ENCODE measurements at places on chromosomes 7 and 10. TPM values are rescaled to one million over a fixed set of nuclear protein-coding genes. Genes with fewer than 3 reads are reported as not detected.

TET1 gene
- total RNA-seq: 2.4 TPM

PHYH gene
- 16.5 TPM for total RNA-seq

DNA sequence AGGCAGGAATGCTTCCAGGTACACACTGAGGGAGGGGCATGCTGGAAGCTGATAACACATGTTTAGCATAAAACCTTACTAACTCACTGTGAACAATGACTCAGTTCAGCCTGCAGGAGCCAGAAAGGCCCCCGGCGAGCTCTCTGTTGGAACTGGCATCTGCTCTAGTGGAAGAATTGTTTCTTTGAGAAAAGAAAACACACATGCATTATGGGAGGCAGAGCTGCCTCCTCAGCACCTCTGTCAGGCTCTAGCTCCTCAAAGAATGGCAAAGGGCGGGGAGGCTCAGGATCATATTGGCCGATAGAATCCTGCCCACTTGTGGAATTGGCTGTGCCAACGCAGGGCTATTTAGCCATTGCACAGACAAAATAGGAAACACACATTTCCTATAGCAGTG lies 338.3 kb downstream of the CXCL12 start:
- H3K36me3 ChIP-seq: no peaks in the 10 kb centered on the region
- H3K4me1 ChIP-seq: no peaks in the 10 kb centered on the region
- peaks cover 59% of the 10 kb centered on the region for H3K27me3 ChIP-seq

DNA sequence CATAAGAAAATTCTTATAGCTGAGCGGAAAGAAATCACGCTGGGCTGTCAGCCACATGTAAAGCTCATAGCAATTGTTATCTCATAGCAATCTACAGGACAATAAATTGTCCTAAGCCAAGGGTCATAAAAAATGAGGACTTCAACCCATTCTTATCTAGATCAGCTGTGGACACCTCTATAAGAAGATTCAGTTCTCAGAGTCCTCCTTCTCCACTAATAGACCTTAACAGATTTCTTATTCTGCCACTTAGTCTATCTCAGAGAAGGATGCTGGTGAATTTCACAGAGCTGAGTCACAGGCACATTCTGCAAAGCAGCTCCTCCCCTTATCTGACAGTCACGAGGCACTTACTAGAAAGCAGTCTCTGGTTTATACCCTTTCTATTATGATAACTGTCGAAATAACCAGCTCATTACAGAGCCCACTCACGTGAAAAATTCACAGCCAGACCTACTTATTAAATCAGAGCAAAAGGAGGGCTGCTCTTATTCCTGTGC lies 185.3 kb upstream of the PCLO start:
- no peak overlapping the region for H3K27ac ChIP-seq
- no peak overlapping the region for H3K4me3 ChIP-seq
- H3K36me3 ChIP-seq: no peaks in the 10 kb centered on the region
- no peaks in the 10 kb centered on the region for H3K4me1 ChIP-seq
- H3K27me3 ChIP-seq: no peaks in the 10 kb centered on the region

DNA sequence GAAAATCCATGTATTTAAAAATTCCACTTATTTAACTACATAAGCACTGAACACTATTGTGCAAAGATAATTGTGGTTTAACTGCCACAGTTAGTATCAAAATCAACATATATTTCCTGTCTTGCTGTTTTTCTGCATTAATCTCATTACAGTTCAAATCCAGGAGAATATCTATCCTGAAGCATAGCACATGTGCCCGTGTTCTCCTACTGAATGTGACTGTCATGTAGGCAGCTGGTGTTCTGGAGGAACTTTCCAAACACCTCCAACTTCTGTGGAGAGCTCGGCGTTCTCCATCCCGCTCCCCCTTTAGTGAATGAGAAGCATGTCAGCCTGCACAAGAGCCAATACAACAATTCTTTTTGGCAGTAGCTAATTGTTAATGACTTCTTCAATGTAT lies 76.4 kb upstream of the IKZF1 start:
- H3K4me1 ChIP-seq: no peaks in the 10 kb centered on the region
- H3K4me3 ChIP-seq: no peak overlapping the region
- H3K36me3 ChIP-seq: no peaks in the 10 kb centered on the region
- no peak overlapping the region for H3K27ac ChIP-seq

GRCh38 chr7:27946351-27946750 lies 206.4 kb downstream of the TAX1BP1 start:
- H3K27me3 ChIP-seq: no peaks in the 10 kb centered on the region
- no peak for DNase-seq
- no peaks in the 10 kb centered on the region for H3K4me1 ChIP-seq
- H3K27ac ChIP-seq: no peak overlapping the region
- no peak overlapping the region for H3K4me3 ChIP-seq

GRCh38 chr10:132688580-132689420 lies 97.1 kb downstream of the NKX6-2 start:
- peaks cover 28% of the 10 kb centered on the region for H3K4me1 ChIP-seq
- no peak overlapping the region for H3K27ac ChIP-seq
- no peaks in the 10 kb centered on the region for H3K27me3 ChIP-seq
- H3K36me3 ChIP-seq: no peaks in the 10 kb centered on the region
- H3K4me3 ChIP-seq: no peak overlapping the region

Measured in PC-9 (cell line).